Activated T-helper 9 cell treated with anti-CD3 and anti-CD28 coated beads, Interleukin-2, amount 50 U/mL, for 16 hours (primary cell): ENCODE measurements at places on chromosomes 1 and 21.

DNA sequence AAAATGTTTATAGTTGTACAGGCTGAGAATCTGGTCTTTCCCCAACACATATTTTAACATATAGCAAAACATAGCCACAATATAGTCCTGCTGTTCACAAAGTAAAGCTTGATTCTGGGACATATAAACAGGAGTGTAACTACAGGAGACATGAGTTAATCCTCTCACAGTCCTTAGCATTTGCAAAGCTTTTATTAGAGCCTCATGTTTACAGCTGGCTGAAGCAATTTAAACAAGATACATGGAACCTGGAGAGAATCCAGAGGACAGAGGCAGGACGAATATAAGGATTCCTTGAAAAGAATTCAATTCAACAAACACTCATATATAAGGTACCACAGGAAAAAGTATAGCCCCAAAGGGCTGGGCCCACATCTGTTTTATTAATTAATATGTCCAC, 163.4 kb downstream of the ADGRL4 start:
- DNase-seq, result no peak

GRCh38 chr1:41683681-41684500, 199.4 kb upstream of the EDN2 start:
- peak; percentile 5 for DNase-seq

DNA sequence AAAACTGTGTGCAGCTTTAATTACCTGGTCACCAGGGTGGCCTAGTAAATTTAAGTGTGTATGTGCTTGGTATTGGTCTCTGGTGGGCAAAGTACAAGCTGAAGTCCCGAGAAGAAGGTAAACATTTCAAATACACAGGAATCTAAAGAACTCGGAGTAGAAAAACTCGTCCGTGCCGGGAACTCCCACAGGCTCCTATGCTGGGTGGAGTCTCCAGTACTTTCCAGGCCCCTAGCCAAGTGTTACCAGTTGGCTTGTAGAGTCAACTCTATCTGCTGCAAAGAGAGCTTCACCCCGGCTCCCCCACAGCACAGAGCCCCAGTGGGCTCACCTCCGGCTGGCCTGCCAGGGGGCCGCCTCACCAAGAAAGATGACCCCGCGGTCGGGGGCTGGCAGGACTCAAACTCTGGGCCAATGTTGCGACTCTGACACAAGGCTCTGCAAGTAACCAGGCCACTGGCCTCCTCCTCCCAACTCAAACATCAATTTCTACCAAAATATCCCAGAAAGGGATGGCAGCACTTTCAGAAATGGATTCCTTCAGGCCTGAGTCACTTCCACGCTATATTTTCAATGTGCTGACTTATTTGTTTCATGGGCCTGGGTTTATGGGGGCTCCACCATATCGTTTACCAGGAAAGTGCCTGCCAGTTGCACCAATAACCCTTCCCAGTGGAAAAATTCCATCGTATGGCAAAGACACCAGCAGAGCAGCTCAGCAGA, 73.9 kb downstream of the SLC66A1 start:
- DNase-seq, result no peak

DNA sequence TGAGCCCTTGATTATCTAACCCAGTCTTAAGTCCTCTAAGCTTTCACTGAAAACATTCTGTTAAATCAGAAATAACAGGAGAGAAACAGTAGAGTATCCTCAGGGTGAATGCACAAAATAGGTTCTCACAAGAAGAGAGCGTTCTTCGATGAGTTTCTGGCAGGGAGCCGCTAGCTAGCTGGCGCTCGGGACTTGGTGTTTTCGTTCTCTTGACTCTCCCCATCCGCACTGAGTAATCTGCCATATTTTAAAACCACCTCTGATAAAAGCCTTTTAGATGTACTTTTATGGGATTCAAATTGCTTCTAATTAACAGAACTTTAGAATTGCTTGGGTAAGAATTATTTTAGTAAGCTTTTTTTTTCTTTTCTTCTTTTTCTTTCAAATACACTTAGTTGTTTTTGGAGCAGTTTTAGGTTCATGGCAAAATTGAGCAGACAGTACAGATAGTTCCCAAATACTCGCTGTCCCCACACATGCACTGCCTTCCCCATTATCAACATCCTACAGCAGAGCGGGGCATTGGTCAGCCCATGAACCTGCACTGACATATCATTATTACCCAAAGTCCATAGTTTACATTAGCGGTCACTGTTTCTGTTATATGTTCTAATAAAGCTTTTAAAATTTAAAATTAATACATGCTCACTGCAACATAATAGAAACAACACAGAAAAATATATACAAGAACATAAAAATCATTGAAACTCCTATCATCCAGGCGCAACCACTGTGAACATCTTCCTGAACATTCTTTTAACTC, 35.4 kb downstream of the PRDM2 start:
- DNase-seq, result no peak

- DNase-seq, result no peak
These were observed 6.7 kb upstream of the INKA2 start for GRCh38 chr1:111745675-111746613.

DNA sequence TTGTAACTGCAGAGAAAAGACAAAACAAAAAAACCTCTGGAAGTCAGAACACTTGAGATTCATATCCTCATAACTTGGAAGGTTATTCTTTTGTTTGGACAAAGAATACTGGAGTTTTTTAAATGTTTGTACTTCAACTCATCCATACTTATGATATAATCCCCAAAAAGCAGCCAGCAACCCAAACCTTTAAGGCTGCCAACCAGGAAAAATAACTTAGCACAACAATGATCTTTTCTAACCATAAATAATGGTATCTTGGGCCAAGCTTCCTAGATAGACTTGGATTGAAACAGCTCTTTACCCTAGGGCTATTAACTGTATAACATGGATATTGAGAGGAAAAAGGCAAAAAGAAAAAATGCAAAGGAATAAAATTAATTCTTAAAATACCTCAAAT, 335.1 kb downstream of the LTN1 start:
- no peak for DNase-seq

DNA sequence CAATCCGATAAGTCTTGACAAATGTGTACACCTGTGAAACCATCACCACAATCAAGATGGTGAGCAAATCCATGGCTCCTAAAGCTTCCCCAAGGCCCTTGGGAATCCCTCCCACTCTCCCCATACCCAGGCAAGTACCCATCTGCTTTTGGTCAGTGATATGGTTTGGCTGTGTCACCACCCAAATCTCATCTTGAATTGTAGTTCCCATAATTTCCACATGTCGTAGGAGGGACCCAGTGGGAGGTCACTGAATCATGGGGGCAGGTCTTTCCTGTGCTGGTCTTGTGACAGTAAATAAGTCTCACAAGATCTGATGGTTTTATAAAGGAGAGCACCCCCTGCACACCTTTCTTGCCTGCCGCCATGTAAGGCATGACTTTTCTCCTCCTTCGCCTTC, 14.6 kb upstream of the GUCA2B start:
- no peak for DNase-seq

DNA sequence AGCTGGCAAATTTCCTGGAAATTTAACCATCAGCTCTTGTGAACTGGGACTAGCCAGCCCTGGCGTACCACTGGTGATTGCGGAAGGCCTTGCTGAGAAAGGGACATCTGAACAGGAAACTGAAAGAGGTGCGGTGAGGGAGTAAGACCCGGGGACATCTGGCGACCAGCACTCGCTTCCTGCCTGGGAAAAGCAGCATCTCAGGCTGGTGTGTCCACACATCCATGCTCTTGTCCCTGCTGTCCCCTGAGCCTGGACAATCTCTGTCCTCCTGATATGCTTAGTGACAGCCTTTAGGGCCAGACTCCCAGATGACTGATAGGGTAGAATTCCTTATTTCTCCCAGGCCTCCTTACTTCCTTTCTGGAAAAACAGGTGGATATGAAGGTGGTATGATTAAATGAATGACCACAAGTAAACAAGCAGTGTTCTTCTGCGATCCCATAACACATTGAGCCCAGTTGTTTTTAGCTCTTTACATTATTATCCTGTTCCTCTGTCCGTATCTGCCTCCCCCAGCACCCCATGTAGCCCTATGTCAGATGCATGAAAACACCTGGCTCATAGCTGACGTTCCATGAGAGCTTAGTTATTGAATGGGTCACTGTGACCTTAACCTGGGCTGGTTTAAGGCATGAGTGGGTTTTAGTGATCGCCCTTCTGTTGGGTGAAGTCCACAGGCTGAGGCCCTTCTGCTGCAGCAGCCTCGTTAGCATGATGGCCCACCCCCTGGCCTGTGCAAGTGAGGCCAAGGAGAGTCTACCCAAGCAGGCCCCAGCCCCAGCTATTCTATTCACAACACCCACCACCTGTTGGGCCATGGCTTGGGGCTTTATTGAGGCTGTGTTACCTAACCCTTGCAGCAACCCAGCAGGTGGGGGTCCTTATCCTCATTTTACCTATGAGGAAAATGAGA, 76.1 kb upstream of the GADD45A start:
- DNase-seq, result no peak

DNA sequence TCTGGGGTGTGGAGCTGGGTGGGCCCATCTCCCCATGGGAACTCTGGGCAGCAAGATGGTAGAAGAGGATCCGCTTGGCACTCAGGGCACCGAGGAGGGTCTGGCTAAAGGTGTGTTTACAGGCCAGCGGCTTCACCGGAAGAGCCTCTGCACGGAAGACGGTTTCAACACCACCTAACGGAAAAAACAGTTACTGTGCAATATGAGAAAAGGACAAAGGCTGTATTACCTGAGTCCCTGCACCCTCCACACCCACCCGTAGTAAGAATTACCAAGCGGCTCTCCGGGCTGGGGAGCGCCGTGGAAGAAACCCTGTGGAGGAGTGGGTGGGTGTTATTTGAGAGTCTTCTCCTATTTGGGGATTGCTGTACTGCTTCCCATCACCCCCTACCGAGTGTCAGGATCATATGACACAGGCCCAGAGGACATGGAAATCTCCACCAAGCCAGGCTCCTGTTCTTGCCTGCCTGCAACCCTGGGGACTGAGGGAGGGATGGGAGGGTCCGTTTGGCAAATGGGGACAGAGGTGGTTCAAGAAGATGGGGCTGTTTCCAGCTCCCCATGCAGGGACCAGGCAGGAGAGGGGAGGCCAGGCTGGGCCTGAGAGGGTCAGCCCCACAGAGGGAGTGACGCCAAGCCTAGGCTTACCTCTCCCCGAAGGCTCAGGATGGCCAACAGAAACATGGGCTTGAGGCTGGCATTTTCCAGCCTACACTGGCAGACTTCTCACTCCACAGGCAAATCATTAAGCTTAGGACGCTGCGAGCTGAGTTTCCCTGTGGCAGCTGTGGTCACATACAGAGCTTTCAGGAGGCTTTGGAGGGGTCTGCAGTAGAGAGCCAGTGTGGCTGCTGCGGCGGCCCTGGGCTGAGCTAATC, 203.5 kb upstream of the TMEM51 start:
- DNase-seq, result no peak

DNA sequence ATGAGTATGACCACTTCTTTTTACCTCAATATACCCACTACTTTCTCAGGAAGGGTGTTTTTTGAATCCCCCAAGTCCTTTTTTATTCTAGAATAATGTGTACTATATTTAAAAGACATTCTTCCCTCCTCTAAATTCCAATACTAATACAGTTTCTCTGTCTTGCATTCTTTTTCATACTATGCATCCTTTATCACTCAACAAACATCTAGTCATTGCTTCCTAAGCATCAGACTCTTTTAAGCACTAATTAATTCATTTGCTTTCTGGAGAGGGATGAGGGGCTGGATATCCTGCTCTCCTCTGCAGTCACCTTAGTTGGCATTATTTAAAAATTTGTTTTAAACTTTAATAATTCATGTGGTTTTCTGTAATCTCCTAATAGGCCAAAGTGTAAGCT, 838.8 kb downstream of the KCNT2 start:
- no peak for DNase-seq

DNA sequence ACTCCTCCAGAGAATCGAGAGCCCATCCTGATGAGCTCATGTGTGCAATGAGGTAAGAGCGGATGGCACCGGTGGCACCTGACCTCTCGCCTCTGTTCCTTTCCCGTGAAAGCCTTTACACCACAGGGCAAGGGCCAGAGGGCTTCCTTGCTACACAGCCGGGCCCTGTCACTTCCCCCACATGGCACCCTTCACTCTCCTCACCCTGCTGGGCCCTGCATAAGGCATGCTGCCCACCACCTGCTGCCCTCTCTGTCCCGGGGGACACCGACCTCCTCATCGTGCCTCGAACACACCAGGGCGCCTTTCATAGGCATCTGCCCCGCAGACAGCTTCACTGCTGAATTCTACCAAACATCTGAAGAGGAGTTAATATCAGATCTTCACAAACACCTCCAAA, 45.1 kb upstream of the C1orf174 start:
- DNase-seq, result no peak

DNA sequence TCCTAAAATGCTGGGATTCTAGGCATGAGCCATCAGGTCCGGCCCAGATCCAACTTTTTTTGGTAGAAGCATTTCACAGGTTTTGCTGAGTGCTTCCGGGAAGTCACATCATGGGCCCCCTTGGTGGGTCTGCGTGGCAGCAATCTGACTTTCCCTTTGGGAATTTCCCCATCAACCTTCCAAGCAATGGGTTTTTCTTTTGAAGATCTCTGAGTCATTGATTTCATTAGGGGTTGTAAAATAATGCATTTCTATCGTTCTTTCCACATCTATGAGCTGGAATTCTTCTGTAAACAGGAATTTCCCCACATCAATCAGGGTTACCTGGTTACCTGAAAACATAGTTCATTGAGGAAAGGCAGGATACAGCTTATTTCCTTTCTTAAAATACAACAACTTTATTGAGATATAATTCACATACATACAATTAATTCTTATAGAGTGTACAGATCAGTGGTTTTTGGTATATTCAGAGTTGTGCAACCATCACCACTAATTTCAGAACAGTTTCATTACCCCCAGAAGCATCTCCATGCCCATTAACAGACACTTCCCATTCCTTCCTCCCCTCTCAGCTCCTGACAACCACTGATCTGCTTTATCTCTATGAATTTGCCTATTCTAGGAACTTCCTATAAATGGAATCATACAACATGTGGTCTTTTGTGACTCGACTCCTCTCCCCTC, 9.9 kb upstream of the ZBTB17 start:
- no peak for DNase-seq

DNA sequence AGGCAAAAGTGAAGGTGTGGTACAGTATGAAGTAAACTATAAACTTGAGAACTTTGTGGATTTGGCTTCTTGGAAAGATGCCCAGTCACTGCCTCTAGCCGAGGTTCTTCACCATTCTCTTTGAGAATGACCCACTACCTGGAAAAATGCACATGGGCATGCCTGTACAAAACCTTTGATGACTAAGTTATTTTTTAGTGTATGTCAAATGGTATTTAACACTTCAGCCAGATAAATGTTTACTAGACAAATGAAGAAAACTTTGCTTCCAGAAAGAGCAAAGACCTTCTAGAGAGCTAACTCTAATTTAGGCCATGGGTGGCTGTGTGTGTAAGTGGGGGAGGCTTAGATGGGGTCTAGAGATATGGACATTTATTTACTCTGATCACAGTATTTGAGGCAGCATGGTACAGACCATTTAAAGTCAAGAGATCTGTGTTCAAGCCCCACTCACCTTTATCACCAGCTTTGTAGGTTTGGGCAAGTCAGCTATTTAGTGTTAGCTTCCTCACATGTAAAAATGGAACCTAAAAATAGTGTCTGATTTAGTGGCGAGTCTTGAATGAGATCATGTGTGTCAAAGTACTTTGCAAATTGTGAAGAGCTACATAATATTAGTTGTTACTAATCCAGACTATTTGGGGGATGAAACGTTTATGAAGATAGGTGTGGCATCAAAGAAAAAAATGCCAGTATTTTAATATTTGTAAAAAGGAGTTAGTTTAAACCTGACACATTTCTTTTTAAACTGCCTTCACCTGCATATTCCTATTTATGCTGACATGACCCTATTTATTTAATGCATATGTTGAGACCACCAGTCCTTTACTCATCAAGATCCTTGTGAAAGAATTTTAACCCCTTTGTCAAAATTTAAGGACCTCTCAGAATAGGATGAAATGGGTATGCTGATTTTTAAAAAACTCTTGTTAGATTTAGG, 20.2 kb downstream of the NFYC start:
- DNase-seq, result no peak

GRCh38 chr1:213331631-213332175, 280.7 kb downstream of the RPS6KC1 start:
- no peak for DNase-seq
